ENCODE measurements at places on chromosomes 2 and 18. TPM values are rescaled to one million over a fixed set of nuclear protein-coding genes. Genes with fewer than 3 reads are reported as not detected.

C2orf80 gene
- total RNA-seq: not detected

SIX2 gene
- total RNA-seq: 12.2 TPM

INO80C gene
- 5.2 TPM for total RNA-seq

LIMS3 gene
- 0.42 TPM for total RNA-seq

NCK2 gene
- total RNA-seq: 25.7 TPM

DNA sequence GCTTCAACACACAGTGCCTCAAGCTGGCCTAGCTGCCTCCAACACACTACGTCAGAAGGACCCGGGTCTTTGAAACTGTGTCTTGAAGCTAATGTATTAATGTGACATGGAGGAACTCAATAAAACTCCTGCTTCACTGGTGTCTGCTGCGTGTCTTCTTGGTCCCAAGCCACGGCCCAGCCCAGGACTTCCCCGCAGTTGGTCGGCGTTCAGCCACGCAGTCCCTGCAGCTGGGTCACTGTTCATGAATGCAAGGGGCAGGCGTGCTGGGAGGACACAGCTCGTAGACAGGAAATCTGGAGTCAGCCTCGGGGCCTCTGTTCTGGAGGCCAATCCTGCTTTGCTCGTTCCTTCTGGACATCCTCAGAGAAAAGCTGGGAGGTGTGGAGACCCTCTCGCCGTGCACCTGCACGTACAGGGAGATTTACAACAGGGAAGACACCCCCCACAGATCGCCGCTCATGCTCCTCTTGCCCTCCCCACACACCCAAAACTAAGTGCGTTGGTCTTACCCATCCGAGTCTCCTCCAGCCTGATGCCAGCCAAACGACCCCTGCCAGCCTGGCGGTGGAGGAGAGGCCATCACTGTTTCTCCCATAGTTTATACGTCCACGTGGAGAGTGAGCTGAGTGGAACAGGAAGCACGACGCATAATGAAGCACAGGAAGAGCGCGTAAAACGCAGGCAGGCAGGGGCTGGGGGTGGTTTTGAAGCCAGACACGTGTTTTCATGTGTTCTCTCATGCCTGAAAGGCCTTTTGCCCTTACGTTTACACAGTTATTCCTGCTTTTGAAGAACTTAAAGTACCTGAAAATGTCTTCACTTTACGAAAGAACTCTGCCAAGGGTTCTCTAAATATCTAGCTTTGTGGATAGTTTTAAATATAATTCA is 39.7 kb downstream of the ADI1 start:
- no peak for DNase-seq

- peak; percentile 65 for DNase-seq
Observed at GRCh38 chr2:96157649-96158553, 12.7 kb upstream of the DUSP2 start.

GRCh38 chr18:49359732-49360444 is 100.6 kb downstream of the DYM start:
- no peak for DNase-seq

DNA sequence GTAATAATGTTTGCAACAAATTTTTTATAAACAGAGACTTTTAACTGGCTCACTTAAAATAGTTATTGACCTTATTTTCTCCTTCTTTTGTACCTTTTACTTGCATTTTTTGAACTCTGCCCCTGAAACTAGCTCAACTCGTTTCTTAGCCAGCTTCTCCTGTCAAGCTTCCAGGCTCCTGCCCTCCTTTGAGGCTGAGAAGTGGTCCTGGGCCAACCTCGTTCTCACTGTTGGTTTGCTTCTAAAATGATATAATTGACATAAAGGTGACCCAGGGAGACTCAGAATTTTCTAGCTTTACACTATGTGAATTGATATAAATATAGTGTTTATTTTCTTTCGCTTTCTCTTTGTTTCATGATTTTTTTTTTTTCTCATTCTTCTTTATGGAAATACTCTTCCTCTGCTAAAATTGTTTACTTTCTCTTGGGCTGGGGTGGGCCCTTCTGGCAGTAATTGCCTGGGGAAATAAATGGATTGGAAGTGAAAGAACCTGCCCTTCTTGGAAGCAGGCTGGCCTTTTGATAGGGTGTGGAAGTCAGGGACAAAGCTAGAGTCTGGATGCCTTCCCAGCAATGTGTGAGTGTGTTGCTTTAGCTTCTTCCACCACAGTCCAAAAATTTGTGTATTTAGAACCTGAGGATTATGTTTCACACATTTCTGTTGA is 30.7 kb downstream of the GPD2 start:
- DNase-seq: no peak

- no peak for DNase-seq
Observed at GRCh38 chr2:187642498-187642897, 88.3 kb upstream of the TFPI start.

GRCh38 chr2:62505750-62506420 is at the start of gene TMEM17:
TMEM17 (minus strand) TSS chr2:62506195; CDS start chr2:62506129, 66 bp downstream.
- peak; percentile 88 for DNase-seq

DNA sequence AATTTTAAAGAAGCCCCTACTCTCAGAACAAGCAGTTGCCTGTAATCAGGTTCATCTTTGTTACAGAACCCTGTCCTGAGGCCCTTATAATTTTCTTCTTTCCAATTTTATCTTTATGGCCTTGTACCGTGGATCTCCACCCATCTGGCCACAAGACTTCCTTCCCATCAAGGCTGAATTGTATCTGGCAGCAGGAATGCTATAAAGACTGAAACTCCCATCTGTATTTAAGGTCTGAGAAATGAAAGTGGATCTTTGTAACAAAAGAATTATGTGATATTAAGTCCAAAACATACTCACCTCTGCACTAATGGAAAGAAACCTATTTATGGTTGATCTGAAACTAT is 91.8 kb downstream of the METTL8 start:
- no peak for DNase-seq

DNA sequence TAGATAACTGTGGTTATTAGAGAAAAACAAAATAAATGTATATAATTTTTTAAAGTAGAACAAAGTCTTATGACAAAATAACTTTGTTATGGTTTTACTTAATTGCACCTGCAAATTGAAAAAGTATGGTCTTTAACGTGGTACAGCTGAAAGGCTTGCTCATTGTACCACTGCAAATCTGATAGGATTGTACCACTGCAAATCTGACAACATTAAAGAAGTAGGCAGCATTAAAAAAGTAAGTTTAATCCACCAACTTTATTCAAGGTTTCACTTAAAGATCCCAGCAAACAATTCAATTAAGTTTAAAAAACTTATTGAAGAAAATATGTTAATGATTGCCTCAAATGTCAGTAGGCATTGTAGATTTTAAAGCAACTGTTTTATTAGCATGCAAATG is 4.7 kb downstream of the SP5 start:
- no peak for DNase-seq

DNA sequence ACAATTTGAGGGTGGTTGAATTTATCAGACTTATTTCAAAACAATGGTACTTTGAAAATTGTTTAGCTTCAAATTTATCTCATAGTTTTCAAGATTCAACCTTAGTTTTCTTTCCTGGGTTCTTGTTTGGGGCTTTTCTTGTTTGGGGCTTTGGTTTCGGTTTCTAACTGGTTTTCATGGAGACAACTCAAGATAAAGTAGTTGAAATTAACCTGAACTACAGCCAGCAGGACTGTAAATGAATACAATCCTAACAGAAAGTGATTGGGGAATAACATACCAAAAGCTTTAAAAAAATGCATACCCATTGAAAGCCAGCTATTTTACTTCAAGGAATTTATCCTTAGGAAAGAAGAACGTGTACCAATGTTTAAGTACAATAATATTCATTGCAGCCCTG is 133.5 kb upstream of the SLC14A2 start:
- DNase-seq: no peak

DNA sequence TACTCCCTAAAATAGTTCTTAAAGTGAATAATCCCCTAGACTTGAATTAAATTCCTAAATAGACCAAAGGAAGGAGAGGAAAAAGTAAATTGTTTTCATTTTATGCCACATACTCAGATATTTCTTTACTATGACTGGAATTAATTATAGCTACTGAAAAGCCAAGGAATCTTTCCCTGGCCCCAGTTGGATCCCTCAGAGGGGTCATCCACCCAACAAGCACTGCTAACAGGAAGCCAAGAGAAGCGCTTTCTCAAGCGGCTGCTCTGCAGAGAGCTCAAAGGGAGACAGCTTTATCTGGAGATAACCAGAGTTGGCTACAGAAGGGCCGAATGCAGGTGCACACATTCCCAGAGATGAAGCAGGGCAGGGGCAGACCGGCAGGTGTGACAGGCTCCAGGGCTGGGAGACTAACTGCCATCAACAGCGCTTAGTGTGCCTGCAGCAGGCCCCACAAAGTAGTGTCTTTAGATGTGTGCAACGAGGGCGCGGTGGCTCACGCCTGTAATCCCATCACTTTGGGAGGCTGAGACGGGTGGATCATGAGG is 51.1 kb downstream of the POLR1A start:
- no peak for DNase-seq

DNA sequence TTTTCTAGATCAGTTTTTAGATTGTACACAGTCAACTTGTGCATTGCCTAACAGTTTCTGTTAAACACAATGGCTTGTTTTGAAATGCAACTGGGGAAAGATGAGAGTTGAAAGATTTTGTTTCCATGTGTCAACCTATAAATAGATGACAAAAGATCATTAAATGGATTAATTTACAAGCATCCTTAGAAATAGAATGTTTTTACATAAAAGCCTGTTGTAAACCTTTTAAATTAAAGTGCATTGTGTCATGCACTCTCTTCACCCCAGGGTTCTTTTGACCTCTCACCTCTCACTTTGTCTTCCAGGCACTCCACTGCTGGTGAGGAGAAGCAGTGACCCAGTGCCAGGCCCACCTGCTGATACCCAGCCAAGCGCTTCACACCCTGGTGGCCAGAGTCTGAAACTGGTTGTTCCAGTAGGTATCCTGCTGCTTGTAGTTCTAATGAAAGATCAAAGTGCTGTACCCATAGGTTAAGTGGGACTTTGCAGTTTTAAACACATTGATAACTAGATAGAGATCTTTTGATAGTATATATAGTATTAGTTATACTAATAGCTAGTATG is 502.1 kb downstream of the PARD3B start:
- no peak for DNase-seq

DNA sequence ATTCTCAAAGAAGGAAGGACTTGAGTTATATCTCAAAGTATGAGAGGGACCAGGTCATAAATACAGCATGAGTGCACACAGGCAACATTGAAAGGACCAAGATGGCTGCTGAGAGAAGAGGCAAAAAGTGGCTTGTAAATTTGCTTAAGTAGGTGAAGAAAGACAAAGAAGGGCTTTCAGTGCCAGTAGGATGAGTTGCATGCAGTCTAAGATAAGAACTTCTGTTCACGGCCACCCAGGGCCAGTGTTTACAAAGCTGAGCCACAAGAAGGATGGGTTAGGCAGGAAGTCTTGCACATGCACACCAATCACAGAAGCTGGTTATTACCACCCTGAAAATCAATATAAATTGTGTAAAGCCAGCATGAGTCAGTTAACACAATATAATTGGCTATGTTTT is 3.1 kb upstream of the ABCB11 start:
- DNase-seq: peak; percentile 84

DNA sequence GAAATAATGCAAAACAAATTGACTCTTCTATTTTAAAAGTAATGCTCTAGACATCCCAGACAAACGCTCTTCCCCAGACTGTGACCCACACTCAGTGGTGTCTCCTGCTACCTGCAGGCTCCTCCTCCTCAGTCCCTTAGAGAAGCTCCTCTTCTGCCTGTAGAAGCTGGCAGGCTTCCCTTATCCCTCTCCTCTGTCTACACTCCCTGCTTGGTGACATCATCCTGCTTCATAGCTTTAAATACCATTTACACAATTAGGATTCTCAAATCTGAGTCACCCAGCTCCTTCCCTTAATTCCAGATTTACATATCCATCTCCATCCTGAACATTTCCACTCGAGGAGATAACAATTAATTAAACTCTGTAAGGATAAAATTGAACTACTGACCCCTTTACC is 167.9 kb downstream of the FBXO15 start:
- peak; percentile 57 for DNase-seq

- no peak for DNase-seq
Observed at GRCh38 chr2:15299904-15300520, 261.1 kb downstream of the NBAS start.

DNA sequence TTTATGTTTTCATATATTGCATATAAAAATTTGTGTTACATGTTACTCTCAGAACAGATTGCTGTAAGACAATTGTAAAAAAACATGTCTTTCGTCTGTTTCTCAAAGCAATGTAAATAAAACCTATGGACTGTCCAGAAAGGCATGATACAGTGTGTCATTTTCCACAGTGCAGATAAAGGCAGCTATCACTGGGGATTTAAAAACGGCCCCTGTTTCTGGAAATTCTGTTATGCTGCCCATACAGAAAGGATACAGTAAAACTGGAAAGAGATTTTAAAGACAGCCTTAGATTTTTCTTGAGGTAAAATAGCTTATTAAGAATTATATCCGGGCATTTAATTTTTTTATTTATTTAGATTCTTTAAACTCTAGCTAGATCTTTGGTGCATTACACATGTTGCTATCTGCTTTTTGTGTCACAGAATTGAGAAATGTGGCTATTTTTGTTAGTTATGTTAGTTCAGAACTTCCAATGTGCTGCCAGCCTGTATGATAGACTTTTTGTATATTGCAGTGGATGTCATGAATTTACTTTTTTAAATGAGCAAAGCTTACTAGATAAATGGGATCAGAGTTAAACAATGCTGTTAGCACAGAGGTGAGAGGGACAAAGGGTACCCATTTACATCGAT is 859 bp upstream of the INO80D start:
- DNase-seq: no peak

- no peak for DNase-seq
Observed at GRCh38 chr18:79548077-79548450, 131.5 kb upstream of the CTDP1 start.

- DNase-seq: no peak
Observed at GRCh38 chr18:50360611-50361010, 14.2 kb upstream of the SKA1 start.

DNA sequence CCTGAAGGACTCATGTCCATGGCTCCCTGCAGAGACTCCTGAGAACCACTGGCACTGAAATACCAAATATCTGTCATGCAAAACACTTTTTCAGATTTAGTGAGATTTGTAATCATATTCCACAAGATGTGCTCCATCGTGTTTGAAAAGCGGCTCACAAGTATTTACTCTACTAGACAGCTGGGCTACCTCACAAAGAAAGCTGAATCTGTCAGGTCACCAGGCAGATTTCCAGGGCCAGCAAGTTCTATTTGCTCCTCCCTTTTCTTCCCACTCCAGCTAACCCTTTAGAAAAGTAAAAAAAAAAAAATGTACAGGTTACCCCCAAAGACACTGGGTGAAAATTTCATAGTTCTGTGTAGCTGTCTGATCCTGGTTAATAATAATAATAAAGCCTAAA is 22.9 kb downstream of the WIPF1 start:
- DNase-seq: no peak

DNA sequence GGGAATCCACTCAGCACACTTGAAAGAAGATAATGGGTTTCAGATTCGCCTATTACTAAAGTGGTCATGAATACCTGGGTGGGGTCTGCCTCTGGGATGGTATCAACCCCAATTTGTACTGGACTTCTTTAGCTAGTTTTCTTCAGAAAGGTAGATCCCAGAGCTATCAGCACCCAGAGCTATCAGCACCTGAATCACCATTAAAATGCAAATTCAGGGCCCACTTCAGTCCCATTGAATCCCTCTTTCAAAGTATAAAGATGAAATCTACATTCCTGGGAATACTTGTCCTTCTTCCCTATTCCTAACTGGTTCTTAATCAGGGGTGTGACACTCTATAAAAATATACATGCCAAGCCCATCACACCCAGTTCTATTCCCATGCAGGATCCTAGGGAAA is 914.3 kb downstream of the DCC start:
- DNase-seq: no peak

- DNase-seq: no peak
Observed at GRCh38 chr18:52242711-52243110, 97.3 kb upstream of the DCC start.
